ENCODE measurements at places on chromosomes 12 and 14.

- DNase-seq, result no peak
Measured at GRCh38 chr12:84247931-84248330, 664.7 kb downstream of the SLC6A15 start.

DNA sequence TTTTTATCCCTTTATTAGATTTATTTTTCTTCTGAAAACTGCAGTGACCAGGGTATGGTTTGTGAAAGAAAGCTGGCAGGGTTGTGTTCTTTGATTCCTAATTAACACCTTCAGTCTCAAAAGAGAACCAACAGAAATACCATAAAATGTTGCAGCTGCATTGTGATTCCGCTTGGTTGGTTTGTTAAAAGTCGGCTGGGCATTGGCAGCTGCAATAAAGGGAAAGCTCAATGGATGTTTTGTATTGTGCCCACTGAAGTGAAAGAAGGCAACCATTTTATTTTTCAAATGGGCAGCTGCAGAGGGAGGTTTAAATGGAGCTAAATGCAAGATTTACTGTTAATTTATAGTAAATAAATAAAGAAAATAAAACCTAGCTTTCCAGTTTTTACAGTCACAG lies 16.7 kb downstream of the LGR5 start:
- DNase-seq, result no peak

DNA sequence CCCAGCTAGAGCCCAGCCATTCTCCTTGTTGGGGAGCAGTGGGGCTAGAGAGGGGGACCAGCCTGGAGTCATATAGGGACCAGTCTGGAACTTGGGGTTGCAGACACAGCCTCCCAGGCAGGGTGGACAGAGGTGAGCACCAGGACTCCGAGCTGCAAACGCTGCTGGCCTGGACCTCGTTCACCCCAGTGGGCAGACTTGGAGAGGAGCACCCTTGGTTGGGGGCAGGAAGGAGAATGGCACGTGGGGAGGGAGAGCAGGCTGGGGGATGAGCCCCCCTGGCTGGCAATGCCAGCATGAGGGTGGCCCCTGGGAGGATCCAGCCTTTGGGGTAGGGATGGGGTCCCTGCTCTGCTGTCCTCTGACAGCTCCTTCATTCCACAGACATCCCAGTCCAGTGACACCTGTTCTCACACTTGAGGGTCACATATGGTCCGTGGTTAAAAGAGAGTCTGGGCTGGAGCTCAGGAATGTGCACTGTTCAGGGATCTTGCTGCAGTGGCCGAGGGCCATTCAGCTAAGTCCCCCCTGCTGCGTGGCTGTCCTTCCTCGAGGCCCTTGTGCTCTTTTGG lies 2.8 kb downstream of the LBHD2 start:
- no peak for DNase-seq

DNA sequence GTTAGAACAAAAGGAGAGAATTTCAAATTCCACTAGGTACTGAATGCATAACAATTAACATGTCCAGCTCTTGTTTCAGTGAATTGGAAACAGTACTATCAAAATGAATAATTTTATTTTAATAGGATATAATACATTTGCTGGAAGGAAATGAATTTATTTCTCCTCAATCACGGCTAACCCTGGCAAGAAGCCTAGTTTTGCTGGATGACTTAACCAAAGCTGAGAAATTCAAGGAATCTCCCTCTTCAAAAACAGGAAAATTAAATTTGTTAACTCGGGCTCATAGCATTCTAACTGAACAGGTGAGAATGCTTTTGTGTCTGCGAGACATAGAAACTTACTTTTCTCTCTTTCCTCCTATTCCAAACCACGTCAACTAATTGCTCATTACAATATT lies 163.5 kb upstream of the NEDD1 start:
- DNase-seq, result no peak
